Right atrium auricular region (tissue), 2 donors: ENCODE measurements at places on chromosomes 2 and 18. TPM values are rescaled to one million over a fixed set of nuclear protein-coding genes. Genes with fewer than 3 reads are reported as not detected.

GRCh38 chr18:31393286-31393685, 16.7 kb downstream of the DSG4 start:
- H3K4me3 ChIP-seq = no peak overlapping the region
- DNase-seq = no peak
- no peaks in the 10 kb centered on the region for H3K27me3 ChIP-seq

- no peaks in the 10 kb centered on the region for H3K27me3 ChIP-seq
- DNase-seq = no peak
- peaks cover 50% of the 10 kb centered on the region for H3K4me1 ChIP-seq
- no peaks in the 10 kb centered on the region for H3K36me3 ChIP-seq
- H3K4me3 ChIP-seq = no peak overlapping the region
Measured at GRCh38 chr2:101815154-101815553, 117.6 kb downstream of the MAP4K4 start.

DNA sequence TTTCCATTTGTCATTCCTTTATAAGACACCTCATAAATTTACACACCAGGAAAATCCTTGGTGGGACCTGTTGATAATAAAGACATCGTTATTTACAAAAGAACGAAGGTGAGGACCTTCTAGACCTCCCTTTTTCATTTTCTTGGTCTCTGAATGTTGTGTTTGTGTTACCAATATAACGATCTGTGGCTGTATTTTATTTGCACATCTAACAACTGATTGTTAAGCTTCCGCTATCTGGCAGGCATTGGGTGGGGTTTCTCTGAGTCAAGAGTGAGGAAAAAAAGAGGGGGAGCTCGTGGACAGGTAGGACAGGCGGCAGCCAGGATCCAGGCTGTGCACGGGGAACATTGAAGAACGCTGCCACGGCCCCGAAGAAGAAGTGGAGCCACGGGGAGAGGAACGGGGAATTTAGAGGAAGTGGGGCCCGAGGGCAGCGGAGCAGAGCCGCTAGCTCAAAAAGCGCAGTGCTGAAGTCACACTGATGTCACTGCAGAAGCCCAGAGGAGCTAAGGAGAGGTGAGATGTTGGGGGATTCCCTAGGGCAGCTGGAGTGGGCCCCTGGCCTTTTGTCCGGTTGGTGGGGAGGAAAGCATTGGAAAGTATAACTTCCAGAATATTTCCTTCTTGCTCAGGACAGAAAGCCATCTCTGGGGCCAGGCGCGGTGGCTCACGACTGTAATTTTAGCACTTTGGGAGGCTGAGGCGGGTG, 20.9 kb upstream of the DNMT3A start:
- peak overlapping the region; percentile 36 for H3K27ac ChIP-seq
- no peaks in the 10 kb centered on the region for H3K4me1 ChIP-seq
- no peak for DNase-seq
- no peaks in the 10 kb centered on the region for H3K36me3 ChIP-seq

The SPATA3 gene
- total RNA-seq = not detected

The MPHOSPH10 gene
- total RNA-seq = 14.0 TPM

The OR6B2 gene
- not detected for total RNA-seq
